ENCODE measurements at places on chromosomes 4 and X. TPM values are rescaled to one million over a fixed set of nuclear protein-coding genes. Genes with fewer than 3 reads are reported as not detected.

DNA sequence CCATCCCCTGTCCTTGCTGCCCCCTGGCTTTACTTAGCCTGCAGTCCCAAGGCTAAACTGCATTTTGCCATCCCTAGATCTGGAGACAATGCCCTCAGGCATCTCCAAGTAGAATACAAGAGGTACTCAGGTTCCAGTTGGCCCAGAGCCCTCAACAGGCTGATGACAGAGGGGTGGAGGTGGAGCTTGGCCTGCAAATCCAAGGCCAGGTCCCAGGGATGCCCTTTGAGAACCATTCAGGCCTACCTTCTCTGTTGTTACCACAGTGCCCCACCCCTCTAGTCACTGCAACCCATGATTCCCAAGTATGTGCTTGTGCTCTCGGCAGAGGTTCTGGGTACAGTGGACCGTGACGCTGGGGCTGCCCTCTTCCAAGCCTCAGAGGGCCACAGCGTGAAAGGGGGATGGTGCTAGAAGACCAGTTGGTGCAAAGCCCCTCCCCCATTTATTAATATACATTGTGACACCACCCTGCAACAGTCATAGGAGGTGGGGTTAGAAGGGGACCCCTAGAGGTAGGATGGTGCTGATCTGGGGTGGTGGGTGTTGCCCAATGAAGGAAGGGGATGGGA lies 6.4 kb upstream of the UBA1 start:
- peak; percentile 77 for DNase-seq

- DNase-seq: peak; percentile 65
Observed at GRCh38 chr4:15231265-15232091, 196.4 kb upstream of the C1QTNF7 start.

DNA sequence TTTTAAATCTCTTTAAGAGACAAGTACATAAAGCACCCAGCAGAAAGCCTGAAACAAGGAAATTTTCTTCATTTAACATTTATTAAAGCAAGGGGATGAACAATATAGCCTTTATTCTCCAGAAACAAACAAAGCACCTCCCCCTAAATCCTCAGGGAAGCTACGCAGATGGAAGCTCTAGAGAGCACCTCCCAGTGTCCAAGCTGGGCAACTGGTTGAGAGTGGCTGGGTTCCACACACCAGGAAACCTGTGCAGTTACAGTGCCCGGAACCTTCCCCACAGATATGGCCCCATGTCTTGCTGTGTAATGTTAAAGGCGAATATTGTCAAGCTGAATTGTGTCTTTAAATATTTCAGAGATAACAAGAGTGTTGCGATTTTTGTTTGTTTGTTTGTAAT lies 8.9 kb upstream of the TRIML1 start:
- no peak for DNase-seq

- peak; percentile 71 for DNase-seq
Observed at GRCh38 chr4:88985088-88985773, 71.8 kb downstream of the FAM13A start.

DNA sequence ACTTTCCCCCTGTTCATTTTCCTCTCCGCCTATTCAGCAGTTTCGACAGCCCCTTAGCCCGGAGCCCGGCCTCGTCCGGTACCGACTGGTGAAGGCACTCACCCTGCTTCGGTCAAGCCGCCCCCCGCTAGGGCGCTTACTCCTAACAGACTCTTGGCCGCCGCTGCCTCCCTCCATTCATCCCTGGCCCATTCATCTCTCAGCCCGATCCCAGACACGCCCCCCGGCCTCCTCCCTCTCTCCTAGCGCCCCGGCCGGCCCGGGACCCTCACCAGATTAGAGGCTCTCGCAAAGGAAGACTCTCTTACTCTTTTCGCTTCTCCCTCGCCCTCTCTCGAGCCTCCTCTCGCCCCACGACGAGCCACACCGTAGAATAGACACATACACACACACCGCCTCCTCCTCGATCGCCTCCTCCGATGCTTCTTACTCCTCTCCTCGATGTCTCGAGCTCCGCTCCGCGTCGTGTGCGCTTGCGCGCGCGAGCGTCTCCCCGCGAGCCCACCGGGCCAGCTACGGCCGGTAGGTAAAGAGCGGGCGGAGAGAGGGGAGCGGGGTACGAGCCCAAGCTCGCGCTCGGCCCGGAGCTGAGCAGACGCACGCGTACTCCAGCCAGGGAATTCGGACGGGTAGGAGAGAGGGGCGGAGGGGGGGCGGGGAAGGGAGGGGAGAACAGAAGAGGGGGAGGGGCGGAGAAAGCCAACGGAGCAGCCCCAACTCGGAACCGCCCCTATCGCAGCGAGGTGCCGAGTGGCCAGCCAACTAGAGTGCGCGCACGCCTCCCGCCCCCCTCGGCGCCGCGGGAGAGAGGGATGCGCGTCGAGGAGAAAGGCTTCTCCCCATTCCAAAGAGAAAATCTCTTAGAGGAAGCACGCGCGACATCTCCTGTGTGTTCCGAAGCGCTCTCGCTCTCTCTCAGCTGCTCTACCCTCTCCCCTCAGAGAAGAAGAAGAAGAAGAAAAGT lies at the start of gene WNK3:
Gene WNK3, minus strand, starts transcription at position 633 of the 964 bp plus-strand sequence.
- peak; percentile 33 for DNase-seq

STOX2 gene
- 4.5 TPM for total RNA-seq

GRCh38 chr4:103786014-103786413 lies 66.2 kb upstream of the TACR3 start:
- peak; percentile 2 for DNase-seq

DNA sequence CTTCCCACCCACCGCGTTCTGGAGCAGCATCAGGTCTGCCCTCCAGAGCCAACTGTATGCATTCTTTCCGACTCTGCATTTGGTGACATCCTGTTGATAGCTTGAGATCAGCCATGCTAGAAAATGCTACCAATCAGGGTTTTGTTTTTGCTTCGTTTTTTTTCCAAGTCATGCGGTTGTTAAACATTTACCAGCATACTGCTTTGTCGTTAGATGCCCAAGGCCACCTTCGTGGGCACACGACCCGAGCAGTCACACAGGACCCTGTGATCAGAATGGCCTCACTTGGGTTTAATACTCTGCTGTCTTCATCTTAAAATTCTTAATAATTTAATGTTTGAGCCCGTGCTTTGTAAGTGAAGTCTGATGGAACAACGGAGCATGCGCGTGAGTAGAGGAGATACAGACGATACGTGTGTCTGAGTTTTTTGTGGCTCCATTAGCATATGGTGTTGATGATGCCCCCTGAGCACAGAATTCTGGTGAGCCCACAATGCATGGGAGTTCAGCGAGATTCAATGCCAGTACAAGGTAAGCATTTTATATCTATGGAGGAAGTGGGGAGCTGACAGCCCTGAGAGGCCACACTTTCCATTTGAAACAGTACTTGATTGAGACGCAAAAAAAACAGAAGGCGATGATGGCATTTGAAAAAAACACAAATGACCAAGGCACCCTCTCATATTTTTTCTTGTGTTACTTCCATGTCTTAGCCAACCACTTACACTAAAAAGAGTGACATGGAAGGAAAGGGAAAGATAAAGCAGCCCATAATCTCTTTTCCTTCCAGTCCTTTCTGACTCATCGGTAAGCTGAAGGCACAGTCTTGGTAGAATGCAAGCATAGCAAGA lies 323.6 kb downstream of the BCOR start:
- peak; percentile 66 for DNase-seq

DNA sequence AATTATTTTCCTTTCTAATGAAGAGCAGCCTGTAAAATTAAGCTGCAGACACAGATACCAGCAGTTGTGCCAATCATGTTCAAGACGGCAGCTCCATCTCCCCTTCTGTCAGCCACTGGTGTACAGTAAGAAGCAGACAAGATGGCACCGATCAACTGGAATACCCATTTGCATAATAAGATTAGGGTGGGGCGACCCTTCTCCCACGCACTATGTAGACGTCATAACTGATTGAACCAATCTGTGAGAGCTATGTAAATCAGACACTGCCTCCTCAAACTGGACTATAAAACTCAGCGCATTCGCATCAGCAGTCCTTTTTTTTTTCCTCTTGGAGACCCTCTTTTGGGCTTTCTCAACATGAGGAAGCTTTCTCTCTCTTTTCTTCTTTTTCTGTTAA lies 40.4 kb upstream of the INTS6L start:
- no peak for DNase-seq

GAGE12E gene
- total RNA-seq: not detected

GRCh38 chr4:185304944-185305690 lies 90.6 kb downstream of the LRP2BP start:
- no peak for DNase-seq

IRS4 gene
- total RNA-seq: not detected

GRCh38 chrX:3548765-3549391 lies 164.6 kb downstream of the PRKX start:
- peak; percentile 27 for DNase-seq

GPR119 gene
- not detected for total RNA-seq

- peak; percentile 32 for DNase-seq
Observed at GRCh38 chrX:151870602-151871001, 42.1 kb upstream of the MAGEA4 start.

STBD1 gene
- total RNA-seq: 11.6 TPM

GRCh38 chr4:183556947-183557346 lies 52.1 kb downstream of the ING2 start:
- no peak for DNase-seq

HHIP gene
- total RNA-seq: 0.17 TPM

DNA sequence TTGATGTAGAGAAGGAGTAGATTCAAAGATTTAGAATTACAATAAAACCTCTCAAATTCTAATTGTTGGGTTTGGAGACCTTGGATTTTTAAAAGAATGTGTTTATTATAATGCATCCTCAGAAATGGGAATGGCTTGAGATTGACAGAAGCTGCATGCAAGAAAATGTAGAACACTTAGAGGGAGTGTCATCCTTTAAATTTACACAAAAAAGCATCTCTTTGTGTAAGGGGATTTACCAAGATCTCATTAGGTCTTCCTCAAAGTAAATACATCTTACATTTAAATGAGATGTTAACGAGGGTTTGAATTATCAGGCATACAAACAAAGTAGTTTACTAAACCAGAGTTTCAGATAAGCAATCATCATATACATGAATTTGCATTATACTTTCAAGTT lies 615.0 kb downstream of the FAM133A start:
- DNase-seq: no peak

TRMT2B gene
- total RNA-seq: 15.1 TPM
